Activated T-helper 2 cell treated with anti-CD3 and anti-CD28 coated beads, Interferon-gamma antibody, Interleukin-2, Interleukin-4, amounts not matched to agents 10 μg/mL and 5 μg/mL and 100 μg/mL, durations not matched to agents 14 hours and 24 hours and 36 hours (primary cell): ENCODE measurements at places on chromosomes 16 and 17. TPM values are rescaled to one million over a fixed set of nuclear protein-coding genes. Genes with fewer than 3 reads are reported as not detected.

GRCh38 chr17:78114831-78115723 lies 13.5 kb downstream of the TMC6 start:
- no peak for DNase-seq
- no peaks in the 10 kb centered on the region for H3K27me3 ChIP-seq
- H3K27ac ChIP-seq: peak overlapping the region; percentile 42
- no peak overlapping the region for H3K4me3 ChIP-seq
- H3K36me3 ChIP-seq: peaks cover 50% of the 10 kb centered on the region

- no peak overlapping the region for H3K4me3 ChIP-seq
- H3K4me1 ChIP-seq: peaks cover 3% of the 10 kb centered on the region
- H3K27me3 ChIP-seq: peaks cover 30% of the 10 kb centered on the region
- no peak for DNase-seq
- H3K27ac ChIP-seq: no peak overlapping the region
- H3K36me3 ChIP-seq: no peaks in the 10 kb centered on the region
These were observed 47.1 kb upstream of the STH start for GRCh38 chr17:45951941-45952340.

- no peaks in the 10 kb centered on the region for H3K4me1 ChIP-seq
- no peak for DNase-seq
These were observed 10.3 kb upstream of the RNPS1 start for GRCh38 chr16:2278272-2278608.

DNA sequence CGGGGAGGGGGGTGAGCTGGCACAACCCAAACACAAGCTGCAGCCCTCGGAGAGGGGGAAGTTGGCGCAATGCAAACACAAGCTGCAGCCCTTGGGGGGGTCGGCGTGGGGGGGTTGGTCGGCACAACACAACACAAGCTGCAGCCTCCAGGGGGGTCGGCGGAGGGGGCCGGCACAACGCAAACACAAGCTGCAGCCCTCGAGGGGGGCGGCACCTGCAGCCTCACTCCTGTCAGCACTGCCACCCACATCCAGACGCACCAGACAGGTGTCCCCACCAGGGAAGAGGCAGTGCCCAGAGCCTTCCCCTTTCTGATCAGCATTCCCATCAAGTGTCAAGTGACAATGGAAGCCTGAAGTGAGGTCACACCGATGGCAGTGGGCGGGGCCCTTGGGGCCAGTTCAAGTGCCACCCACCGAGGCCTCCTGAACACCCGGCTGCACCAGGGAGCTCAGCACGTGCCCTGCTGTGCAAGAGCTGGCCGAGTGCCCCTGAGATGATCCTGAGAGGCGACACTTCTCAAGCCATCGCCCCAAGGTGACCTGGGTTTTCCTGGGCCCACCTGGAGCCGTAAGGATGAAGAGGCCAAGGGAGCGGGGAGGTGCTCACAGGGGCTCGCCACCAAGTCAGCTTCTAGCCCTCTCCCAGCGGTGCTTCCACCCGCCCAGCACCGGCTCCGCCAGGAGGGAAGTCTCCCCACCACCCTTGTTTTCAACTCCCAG lies 59.3 kb downstream of the KLHDC4 start:
- no peaks in the 10 kb centered on the region for H3K27me3 ChIP-seq
- peaks cover 21% of the 10 kb centered on the region for H3K4me1 ChIP-seq
- H3K4me3 ChIP-seq: no peak overlapping the region
- DNase-seq: no peak
- peaks cover 40% of the 10 kb centered on the region for H3K36me3 ChIP-seq

- DNase-seq: peak; percentile 18
- H3K36me3 ChIP-seq: no peaks in the 10 kb centered on the region
- no peak overlapping the region for H3K4me3 ChIP-seq
- H3K4me1 ChIP-seq: peaks cover 9% of the 10 kb centered on the region
- no peaks in the 10 kb centered on the region for H3K27me3 ChIP-seq
- no peak overlapping the region for H3K27ac ChIP-seq
These were observed 95.0 kb downstream of the PLCG2 start for GRCh38 chr16:81873843-81874752.

DNA sequence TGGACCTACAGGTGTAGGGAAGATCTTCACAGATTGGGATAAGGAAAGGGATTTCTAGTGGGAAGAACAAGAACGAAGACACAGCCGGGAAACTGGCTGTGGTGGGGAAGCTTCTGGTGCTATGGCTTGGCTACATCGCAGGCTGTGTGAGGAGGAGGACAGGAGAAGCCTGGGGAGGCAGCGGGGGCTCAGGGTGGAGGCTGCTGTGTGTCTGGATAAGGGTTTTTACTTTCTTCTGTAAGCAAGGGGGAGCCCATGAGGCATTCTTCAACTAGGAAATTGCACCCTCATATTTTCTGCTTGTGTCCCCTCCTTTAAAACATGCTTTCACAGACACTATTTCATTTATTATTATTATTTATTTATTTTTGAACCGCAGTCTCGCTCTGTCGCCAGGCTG lies 2.9 kb upstream of the RHBDF2 start:
- H3K36me3 ChIP-seq: peaks cover 6% of the 10 kb centered on the region
- H3K4me3 ChIP-seq: no peak overlapping the region
- peaks cover 7% of the 10 kb centered on the region for H3K27me3 ChIP-seq
- DNase-seq: no peak

DNA sequence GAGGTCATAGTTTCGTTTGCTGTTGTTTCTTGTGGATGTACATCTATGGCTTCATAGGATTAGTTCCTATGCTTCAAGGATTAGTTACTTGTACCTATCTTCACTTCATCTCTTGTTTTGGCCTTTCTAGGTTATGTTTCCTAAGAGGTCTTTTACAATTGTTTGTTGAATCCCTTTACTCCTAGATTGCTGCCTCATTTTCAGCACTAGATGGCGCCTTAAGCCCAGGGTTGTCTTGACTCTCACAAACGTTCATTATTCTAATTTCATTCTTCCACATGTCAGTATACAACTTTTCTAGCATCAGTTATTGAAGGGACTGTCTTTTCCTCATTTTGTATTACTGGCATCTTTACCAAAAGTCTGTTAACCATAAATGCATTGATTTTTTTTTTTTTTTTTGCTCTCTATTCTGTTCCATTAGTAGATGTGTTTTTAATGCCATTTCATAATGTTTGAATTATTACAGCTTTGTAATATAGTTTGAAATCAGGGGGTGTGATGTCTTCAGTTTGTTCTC lies 45.0 kb upstream of the NACA2 start:
- H3K4me1 ChIP-seq: peaks cover 11% of the 10 kb centered on the region
- H3K27me3 ChIP-seq: peaks cover 73% of the 10 kb centered on the region
- H3K27ac ChIP-seq: no peak overlapping the region

DNA sequence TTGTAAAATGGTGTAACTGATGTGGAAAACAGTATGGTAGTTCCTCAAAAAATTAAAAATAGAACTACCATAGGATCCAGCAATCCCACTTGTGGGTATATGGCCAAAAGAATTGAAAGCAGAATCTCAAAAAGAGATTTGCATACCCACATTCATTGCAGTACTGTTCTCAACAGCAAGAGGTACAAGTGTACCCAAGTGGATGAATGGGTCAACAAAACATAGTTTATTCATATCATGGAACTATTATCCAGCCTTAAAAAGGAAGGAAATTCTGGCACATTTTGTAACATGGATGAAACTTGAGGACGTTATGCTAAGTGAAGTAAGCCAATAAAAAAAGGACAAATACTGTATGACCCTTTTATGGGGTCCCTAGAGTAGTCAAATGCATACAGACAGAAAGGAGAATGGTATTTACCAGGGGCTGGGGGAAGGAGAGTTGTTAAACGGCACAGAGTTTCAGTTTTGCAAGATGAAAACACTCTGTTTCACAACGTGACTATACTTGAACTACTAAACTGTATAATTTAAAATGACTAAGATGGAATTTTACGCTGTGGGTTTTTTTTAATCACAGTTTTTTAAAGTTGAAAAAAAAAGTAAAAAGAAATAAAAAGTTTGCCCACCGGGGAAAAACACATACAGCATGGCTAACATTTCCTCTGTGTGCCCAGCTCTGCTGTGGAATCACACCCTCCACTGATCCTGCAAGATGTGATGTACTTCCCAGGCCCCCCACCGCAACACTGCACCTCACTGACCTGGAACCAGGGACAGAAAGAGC lies 6.1 kb downstream of the TVP23A start:
- DNase-seq: no peak
- H3K4me3 ChIP-seq: no peak overlapping the region
- H3K27ac ChIP-seq: peak overlapping the region; percentile 79
- peaks cover 9% of the 10 kb centered on the region for H3K27me3 ChIP-seq

DNA sequence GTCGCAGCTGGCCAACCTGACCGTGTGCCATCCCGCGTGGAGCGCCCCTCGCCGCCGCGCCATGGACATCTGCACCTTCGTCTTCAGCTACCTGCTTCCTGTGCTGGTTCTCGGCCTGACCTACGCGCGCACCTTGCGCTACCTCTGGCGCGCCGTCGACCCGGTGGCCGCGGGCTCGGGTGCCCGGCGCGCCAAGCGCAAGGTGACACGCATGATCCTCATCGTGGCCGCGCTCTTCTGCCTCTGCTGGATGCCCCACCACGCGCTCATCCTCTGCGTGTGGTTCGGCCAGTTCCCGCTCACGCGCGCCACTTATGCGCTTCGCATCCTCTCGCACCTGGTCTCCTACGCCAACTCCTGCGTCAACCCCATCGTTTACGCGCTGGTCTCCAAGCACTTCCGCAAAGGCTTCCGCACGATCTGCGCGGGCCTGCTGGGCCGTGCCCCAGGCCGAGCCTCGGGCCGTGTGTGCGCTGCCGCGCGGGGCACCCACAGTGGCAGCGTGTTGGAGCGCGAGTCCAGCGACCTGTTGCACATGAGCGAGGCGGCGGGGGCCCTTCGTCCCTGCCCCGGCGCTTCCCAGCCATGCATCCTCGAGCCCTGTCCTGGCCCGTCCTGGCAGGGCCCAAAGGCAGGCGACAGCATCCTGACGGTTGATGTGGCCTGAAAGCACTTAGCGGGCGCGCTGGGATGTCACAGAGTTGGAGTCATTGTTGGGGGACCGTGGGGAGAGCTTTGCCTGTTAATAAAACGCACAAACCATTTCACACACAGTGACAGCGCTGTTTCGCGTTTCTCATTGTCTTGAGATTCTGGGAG lies 2.0 kb upstream of the ZACN start:
- H3K36me3 ChIP-seq: peaks cover 13% of the 10 kb centered on the region
- peak; percentile 34 for DNase-seq
- peaks cover 12% of the 10 kb centered on the region for H3K4me1 ChIP-seq
- peaks cover 50% of the 10 kb centered on the region for H3K27me3 ChIP-seq
- no peak overlapping the region for H3K27ac ChIP-seq
- peak overlapping the region; percentile 73 for H3K4me3 ChIP-seq

GRCh38 chr17:32475258-32475657 lies 11.5 kb upstream of the CDK5R1 start:
- no peak overlapping the region for H3K4me3 ChIP-seq
- no peaks in the 10 kb centered on the region for H3K4me1 ChIP-seq
- H3K27me3 ChIP-seq: no peaks in the 10 kb centered on the region
- DNase-seq: no peak

NOD2 gene
- total RNA-seq: 7.4 and 8.8 TPM in 2 replicates

PDILT gene
- total RNA-seq: 0.07 TPM in 1 of 2 replicates, not detected in the other

- peaks cover 53% of the 10 kb centered on the region for H3K4me1 ChIP-seq
- H3K36me3 ChIP-seq: peaks cover 3% of the 10 kb centered on the region
- no peak for DNase-seq
These were observed 368.8 kb downstream of the SLC39A11 start for GRCh38 chr17:72723711-72724110.
